NAMALWA (cell line): ENCODE measurements at places on chromosomes 1 and 21.

GRCh38 chr1:237769916-237770315 is 120.8 kb downstream of the ZP4 start:
- no peak for DNase-seq

- no peak for DNase-seq
These were observed 35.4 kb upstream of the CD1D start for GRCh38 chr1:158145173-158145719.

DNA sequence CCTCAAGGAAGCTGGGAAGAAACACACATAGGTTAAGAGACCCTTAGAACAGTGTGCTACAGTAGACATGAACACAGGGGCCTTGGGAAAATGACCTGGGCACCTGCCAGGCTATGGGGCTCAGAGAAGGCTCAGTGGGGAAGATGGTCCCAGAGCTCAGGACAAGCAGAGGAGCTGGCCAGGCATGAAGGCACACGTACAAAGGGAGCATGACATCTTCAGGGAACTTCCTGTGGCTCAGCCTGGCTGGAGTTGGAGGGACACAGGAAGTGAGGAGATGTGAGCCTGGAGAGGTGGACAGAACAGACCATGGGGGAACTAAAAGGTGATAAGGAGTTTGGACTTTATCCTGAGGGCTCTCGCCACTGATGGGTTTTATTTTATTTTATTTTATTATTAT is 3.8 kb upstream of the SLC50A1 start:
- DNase-seq = no peak

- DNase-seq = no peak
These were observed 431.9 kb downstream of the MATN1 start for GRCh38 chr1:30291526-30291925.

DNA sequence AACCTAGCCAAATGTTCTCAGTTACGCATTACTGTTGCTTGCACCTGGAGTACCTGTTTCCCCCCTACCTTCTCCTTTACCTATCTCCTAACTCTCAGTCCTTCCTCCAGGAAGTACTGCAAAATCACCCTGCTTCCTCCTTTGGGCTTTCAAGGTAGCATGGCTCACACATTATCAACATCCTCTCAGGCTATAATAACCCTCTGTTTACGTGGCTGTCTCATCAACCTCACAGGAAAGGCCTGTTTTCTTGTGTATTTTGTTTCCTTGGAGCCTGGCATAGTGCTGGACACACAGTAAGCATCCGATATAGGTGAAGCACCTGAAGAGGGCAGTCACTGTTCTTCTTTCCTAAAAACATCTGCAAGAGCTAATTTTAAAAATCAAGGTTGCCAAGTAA is 32.7 kb upstream of the ANGPTL7 start:
- no peak for DNase-seq

DNA sequence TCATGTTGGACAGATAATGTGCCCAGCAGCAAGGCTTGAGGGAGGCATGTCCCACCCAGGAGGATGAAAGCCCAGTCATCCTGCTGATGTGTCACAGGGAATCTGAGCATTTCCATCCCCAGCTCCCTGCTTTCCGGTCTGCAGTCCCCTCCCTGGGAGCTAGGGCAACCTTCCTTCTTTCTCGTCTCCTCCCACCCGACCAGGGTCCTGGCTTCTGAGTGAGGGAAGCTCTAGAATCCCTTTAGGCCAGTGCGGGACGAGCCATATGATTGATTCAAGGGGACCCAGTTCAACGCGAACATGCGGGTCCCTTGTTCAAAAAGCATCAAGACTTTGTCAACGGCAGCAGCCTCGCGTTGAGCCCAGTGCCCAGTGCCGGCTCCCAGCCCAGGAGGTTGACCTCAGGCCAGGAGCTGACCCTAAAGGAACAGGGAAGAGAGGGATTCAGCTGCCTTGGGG is 96.7 kb upstream of the TMPRSS2 start:
- DNase-seq = no peak

DNA sequence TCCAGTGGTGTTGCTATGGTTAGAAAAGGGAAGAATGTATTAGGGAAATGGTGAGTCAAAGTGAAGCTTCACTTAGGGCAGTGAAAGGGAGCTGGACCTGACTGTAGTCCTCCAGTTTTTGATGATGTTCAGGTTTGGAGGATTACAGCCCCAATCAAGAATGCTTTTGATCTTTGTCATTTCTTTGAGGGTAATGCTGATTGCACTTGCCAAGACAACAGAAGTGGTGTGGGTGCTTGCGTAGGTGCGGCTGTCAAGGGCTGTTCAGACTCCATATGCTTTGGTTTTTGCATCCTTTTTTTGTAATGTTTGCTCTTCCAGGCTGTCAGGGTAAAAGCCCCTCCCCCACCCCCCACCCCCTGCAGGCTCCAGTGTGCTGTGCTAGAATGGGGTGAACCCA is 38.9 kb downstream of the HHAT start:
- no peak for DNase-seq

DNA sequence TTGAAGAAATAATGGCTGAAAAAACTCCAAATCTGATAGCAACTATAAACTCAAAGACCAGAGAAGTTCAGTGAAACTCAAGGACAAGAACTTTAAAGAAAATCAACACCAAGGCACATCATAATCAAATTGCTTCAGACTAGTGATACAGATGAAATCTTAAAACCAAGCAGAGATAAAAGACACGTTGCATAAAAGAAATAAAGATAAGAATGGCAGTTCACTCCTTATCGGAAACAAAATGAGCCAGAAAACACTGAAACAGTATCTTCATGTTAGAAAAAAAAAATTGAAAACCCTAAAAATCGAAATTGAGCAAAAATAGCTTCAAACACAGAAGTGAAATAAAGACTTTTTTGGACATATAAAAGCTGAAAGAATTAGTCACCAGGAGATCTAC is 4.6 kb upstream of the RAB4A start:
- no peak for DNase-seq

DNA sequence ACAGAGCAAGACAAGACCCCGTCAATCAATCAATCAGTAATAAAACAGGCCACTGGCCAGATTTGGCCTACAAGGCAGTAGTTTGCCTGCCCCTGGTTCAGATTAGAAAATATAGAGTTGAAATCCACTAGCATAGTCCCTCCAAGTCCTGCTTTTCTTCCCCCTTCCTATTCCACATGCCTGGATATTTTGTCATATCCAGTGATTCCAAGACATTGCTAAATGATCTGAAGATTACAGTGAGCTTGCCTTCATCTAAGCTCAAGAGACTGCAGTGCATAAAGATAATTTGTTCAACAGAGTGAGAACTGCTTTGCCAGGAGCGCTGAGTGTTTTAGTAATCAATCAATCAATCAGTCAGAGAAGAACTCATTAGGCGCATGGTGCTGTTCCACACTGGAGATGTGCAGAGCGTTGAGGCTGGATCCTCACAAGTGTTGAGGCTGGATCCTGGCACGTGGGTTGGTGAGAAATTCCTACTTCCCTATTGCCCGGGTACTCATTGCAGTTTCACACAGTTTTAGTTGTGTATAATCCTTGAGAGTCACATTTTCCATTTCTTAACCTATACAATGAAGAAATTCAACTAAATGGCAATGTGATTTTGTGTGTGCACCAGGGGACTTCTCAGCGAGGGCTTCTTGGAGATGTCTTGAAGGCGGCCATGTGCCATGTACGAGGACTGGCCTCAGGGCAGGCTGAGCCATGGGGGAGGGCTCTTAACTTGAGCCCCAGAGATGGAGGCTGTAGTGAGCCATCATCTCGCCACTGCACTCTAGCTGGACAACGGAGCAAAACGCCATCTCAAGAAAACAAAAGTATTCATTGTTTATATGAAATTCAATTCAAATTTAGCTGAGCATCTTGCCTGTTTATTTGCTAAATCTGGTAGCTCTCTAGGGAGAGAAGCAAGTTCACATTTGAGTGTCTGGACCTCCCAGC is 76.3 kb downstream of the TOMM20 start:
- no peak for DNase-seq

GRCh38 chr1:84859866-84860265 is 33.1 kb downstream of the LPAR3 start:
- DNase-seq = no peak

GRCh38 chr1:153987621-153988020 is 1.5 kb upstream of the RAB13 start:
- DNase-seq = no peak

DNA sequence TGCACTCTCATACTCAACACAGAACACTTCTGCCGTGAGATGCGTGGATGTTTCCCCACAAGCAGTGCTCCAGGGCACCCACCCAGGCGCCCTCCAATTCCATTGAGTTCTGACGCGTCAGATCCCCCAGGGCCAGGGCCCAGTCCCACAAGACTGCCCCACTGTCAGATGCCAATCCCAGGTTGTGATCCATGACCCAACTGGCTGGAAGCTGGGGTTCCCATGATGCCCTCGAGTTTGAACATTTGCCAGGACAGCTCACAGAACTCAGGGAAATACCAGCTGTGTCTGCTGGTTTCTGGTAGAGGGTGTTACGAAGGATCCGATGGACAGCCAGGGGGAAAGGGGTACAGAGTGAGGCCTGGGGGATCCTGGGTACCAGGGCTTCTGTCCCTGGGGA is 58.4 kb downstream of the AGPAT3 start:
- DNase-seq = no peak

DNA sequence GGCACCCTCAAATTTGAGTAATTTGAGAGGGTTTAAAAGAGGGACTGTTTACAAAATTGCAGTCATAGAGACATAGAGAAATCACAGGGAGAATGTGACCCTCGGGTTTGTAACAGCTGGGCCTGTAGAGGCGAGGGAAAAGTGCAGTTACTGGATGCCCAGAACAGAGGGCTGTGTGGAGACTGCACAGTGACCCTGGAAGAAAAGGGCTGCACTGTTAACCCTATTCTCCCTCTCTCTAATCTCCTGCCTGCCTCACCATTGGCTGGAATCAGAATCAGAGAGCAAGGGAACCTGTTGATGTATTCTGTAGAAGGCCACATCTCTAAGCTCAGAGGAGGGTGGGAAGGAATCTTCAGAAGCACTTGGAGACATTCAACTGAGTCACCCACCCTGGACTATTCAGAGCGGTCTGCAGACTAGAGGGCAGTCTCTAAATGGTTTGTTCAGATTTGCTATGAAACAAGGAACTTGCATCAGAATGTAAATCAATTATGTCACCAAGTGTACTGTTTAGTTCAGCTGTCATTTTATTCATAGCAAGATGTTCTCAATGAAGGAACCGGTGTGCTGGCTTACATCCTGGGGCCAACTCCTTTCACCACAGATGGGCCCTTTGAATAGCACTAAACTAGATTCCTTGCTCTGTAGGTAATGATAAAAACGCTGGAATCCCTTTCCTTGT is 132.2 kb upstream of the HOOK1 start:
- no peak for DNase-seq

- no peak for DNase-seq
These were observed 146.2 kb upstream of the TMEM51 start for GRCh38 chr1:15007368-15007767.

DNA sequence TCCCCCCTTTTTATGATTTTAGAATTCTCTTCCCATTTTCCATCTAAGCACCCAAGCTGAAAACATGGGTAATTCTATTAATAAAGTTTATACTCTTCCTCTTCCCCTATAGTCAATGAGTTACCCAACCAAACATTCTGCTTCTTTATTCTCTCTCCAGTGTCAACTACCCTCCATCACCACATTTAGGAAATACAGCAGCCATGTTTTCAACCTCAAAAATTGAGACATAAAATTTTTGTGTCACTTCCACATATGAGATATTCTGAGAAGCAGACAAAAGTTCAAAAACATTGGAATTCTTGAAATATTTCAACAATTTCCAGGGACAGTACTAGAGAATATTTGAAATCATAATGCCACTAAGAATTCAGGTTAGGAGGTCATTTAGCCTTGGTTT is 64.8 kb upstream of the ATP1A1 start:
- no peak for DNase-seq

DNA sequence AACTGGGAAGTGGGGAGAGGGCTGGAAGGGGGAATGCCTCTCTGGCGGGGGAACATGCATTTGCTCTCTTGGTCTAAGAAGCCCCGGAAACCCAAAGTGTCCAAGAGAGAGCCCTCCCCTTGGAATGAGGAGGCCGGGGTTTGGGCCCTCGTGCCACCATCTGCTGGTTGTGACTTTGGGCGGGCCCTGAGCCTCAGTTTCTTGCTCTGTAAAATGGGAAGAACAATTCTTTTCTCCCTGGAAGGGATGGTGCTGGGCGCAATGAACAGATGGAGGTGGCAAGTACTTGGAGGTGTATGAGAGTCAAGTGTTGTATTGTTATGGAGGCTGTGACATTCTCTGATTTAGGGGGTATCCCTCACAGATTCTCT is 69.9 kb upstream of the TARDBP start:
- DNase-seq = no peak

GRCh38 chr1:43453442-43454269 is at the start of gene HYI:
HYI (minus strand) TSS chr1:43453931; CDS start chr1:43453793, 138 bp downstream.
- no peak for DNase-seq

DNA sequence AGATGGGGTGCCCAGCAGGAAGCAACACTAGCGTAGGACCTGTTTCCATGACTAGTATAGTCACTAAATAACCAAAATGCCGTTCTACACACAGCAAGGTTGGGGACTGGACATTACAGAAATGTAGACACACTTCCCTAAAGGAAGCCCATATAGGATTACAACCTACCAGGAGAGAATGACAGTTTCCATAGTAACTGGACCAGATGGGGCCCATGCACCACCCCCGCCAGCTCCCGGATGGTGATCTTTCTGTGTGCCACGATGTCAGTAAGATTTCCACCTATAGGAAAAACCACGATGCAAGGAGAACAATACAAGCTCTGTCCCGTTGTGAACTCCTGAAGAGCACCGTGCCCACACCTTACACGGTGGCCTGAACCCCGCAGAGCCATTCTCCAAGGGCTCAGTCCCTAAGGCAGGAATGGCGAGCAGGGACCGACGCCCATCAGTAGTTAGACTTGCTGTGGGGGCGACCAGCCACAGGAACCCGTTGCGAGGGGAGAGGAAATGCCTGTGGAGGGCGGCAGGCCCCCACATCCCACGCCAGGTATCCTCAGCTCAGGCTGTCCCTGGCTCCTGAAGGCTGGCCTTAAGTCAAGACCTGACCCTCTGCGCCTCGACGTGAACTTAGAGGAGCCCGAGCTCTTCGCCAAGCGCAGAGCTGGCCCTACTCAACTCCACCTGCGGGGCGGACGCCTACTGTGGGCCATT is 13.6 kb upstream of the CEP85 start:
- DNase-seq = no peak

GRCh38 chr1:10888291-10888690 is 91.8 kb upstream of the CASZ1 start:
- DNase-seq = no peak

- DNase-seq = no peak
These were observed 17.5 kb downstream of the BACH1 start for GRCh38 chr21:29316029-29316742.

DNA sequence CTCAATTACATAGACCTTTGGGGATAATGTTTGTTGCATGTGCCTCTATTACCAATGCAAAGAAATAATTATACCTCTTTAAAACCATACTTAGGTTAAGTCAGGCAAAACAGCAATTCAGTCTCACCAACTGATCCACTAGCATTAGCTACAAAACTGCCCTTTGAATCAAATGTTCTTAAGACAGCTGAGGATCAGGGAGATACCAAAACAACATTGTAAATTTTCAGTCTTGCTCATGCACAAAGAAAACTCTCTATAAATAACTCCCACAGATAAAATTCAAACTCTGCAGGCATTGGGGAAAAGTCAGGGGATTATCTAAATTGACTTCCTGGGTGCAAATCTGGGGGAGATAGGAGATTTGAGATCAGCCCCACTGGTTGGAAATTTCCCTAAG is 100.9 kb upstream of the DPT start:
- no peak for DNase-seq

- DNase-seq = no peak
These were observed 158.6 kb upstream of the TMEM51 start for GRCh38 chr1:14994841-14995437.

- peak; percentile 14 for DNase-seq
These were observed 43.0 kb downstream of the ATP6V1G3 start for GRCh38 chr1:198497326-198498102.
